ENCODE measurements at places on chromosomes 2 and 18.

GRCh38 chr18:23194155-23194996, 59.1 kb downstream of the CABLES1 start:
- DNase-seq, result peak; percentile 65

GRCh38 chr2:61862085-61862484, 8.2 kb upstream of the FAM161A start:
- no peak for DNase-seq

DNA sequence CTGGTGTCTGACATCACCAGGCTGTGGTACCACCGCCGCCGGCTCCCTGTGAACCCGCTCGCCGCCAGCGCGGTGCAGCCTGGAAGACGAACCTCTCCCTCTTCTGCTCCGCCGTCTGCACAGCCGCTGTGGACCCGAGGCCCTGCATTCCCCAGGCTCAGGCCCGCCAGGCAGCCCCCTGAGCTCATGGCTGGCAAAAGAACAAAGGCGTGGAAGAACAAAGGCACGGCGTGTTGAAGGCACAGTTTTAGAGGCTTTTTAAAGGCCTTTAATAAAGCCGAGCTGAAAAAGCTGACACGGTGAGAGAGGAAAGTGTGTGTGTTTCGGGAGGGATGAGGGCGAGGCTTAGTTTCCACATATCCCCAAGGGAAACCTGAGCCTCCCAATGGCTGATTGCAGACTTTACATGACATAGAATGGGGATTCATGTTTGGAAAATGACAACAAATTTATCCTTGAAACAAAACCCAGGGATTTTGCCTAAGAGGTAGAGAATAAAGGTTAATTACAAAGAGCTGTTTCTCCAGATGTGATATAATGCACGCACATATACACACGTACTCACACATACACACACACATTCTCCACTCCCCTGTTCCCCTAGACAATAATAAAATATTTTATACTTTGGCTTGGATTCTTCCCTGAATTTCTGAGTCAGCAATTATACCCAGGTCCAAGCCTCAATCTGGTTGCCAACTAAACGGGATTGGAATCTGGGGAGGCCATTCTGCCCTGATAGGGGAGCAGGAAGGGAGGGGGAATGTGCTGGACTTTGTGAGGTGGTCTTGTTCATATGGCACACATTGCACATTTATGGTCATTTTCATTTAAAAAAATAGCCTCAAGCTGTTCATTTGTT, 39.7 kb downstream of the RFX8 start:
- DNase-seq, result peak; percentile 41

GRCh38 chr18:36526611-36527010, 229.1 kb downstream of the FHOD3 start:
- DNase-seq, result peak; percentile 52

GRCh38 chr2:168712053-168712452, 90.4 kb upstream of the NOSTRIN start:
- no peak for DNase-seq
